Tibial nerve (tissue), 4 donors: ENCODE measurements at places on chromosomes 16 and 17.

GRCh38 chr16:12433691-12434390 is 369.8 kb downstream of the CPPED1 start:
- DNase-seq = no peak

DNA sequence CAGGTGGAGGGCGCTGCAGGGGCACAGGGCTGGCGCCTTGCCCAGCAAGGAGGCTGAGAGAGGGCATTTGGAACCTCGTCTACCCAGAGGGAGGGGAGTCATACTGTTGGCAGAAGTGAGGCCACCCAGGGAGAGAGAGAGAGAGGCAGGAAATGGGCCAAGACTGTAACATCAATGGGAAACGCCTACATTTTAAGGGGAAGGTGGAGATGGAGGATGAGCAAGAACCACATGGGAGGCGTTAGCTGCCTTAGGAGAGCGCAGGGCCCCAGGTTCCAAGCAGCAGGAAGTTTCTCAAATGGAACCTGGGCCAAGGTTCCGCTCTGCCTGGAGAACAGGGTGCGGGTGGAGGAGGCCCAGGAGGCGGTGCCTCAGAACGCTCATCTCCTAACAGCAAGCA is 2.7 kb upstream of the WFDC1 start:
- DNase-seq = no peak

DNA sequence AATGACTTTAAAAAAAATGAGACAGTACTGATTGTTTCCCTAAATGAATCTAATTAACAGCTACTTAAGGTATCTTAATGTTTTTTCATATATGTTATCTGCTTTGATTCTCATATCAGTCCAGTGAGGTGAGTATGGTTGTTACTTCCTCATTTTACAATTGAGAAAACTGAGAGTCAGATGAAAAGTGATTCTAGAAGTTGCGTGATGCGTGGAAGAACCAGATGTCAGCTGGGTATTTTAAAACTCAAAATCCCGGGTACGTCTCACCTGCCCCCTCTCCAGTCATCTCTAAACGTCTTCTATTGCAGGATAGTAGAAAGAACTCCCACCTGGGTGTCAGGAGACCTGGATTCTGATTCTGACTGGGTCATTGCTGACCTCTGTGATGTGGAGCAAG is 89.2 kb downstream of the MAP2K6 start:
- no peak for DNase-seq

DNA sequence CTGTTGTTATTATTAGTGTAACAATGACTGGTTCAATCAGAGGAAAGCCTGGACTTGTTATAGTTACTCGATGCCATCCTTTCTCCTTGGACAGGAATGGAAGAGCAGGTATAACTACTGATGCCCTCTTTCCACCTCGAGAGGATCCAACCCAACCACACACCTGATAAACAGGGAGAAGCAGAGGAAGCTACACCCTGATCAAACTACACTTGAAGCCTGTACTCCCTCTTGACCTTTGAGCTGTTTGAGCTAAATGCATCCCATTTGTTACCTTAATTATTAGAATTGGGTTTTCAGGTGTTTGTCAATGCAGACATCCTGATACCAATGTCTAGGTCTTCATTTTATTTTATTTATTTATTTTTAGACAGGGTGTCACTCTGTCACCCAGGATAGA is 23.7 kb upstream of the HLF start:
- DNase-seq = no peak

DNA sequence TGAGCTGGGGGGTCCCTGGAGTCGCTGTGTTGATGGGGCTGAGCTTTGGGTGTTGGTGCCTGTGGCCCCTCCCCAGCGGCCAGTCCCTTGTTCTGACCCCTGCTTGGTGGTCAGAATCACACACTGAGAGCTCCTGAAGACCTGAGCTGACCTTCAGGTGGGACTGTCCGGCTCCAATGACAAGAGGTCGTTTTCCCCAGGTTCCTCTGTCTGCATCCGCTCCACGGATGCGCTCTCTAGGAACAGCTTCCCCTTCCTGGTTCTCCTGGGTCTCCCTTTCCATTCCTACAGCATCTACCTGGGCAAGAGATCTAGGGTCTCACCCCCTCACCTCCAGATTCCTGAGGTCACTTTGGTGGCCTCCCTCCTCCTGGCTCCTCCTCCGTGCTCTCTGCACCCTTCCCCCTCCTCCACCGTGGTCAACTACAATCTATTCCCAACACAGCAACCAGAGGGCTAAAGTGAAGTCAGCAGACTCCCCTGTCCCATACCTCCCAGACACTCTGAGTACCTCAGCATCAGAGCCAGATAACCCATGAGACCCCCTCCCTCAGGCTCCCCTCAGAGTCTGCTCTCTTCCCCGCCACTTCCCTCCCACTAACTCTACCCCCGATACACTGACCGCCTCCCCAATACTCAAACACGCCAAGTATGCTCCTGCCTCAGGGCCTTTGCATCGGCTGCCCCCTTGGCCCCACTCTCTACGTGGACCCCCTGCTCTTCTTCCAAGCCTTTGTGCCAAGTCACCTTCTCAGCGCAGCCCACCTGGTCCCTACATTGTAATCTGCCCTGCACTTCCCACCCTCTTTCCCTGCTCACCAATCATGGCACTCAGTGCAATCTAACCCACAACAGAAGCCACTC is 9.0 kb upstream of the SEC14L5 start:
- no peak for DNase-seq

DNA sequence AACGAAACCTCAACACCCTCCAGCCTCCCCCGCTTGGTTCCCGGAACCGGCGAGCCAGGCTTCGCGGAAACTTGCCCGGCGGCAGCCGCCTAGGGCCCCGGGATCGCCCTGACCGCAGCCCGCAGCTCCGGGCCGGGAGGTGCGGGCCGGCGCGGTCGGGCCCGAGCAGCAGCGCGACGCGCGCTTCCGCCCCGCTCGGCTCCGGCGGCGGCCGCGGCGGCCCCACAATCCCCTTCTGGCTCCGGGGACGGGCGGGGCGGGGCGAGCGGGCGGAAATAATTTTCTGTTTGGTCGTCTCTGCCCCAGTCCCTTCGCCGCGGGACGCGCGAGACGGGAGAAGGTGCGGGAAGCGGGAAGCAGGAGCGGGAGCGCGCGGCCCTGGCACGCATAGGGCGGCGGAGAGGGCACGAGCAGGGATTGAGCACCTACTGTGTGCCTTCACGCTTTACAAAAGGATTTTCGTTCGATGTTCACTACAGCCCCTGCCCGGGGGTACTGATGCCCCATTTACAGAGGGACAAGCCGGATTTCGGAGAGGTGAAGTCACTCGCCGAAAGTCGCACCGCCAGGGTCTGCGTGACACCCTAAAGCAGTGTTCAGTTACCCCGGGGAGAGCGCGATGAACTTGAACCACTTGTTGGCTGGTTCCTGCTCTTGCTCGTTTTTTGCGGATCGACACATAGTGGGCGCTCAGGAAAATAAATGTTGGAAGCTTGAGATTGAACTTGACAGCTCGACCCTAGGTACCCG is 2.7 kb upstream of the MLLT6 start:
- peak; percentile 78 for DNase-seq

DNA sequence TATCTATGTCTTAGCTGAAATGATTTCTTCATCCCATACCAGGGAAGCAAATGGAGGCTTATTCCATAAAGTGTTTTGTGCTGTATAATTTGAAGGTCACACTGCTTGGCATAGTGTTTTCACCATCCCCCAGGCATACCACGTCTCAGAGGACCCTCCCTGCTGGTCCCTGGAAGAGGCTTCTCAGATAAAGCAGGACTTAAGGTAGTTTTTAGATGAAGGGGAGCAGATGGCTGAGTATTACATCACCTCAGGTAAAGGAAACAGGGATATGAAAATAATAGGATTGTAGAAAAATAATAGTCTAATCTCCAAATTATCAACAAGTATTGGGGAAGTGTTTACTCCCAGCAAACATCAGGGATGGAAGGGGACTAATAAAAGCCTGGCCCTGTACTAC is 7.3 kb upstream of the SMG1 start:
- DNase-seq = no peak

- DNase-seq = no peak
Observed at GRCh38 chr17:35041390-35041789, 22.1 kb downstream of the RFFL start.

DNA sequence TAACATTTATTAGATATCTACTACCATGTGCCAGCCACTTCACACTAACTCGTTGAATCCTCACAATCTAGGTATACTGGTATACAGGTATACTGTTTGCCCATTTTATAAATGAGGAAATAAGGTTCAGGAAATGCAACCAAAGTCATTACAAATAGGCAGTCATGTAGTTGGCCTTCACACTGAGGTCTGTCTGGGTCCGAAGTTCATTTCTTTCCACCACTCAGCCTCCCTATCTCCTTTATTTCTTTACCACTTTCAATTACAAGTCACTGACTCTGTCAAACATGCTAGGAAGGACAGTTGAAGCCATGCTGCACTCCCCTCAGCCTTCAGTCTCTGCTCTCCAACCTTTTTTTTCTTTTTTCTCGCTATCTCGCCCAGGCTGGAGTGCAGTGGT is 20.7 kb upstream of the SIAH1 start:
- DNase-seq = no peak

DNA sequence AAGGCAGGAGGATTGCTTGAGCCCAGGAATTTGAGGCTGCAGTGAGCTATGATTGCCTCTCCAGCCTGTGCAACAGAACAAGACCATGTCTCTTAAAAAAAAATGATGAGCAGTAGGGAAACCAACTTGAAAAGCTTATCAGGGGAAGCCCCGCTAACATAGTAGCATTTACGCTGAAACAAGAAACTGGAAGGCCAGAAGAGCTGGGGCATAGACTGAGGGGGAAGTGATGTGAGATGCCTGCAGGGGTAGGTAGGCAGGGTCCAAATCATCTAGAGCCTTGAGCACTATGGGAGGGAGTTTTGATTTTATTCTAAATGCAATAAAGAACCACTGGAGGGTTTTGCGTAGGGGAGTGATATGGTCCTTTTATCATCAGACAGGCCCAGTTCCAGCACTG is 139.3 kb downstream of the CYB561 start:
- DNase-seq = no peak

- no peak for DNase-seq
Observed at GRCh38 chr17:79028496-79029326, 4.7 kb downstream of the C1QTNF1 start.

GRCh38 chr17:15657868-15658267 is 26.2 kb downstream of the TRIM16 start:
- DNase-seq = no peak

GRCh38 chr17:62206550-62206949 is 141.5 kb upstream of the MED13 start:
- DNase-seq = no peak

GRCh38 chr17:63407741-63408330 is 38.3 kb downstream of the CYB561 start:
- no peak for DNase-seq

GRCh38 chr16:89572073-89572484 is 3.5 kb upstream of the CPNE7 start:
- no peak for DNase-seq
